Jurkat, Clone E6-1 (cell line): ENCODE measurements at places on chromosomes 5 and 9.

DNA sequence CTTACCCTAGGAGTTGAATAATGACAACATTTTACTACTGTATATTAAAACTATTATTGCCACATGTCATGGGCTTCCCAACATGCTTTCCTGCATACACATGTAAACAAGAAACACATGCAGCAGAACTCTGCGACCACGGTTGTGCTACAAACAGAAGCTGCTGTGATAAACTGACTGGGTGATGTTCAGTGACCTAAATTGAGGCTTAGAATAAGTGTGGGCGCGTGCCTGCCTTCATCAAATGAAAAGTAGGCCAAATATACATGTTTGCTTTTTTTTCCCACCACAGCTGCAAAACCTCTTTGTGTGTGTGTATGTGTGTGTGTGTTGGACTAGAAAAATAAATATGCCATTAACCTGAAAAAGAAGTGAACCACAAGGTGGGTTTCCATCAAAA lies 1202.1 kb downstream of the PTPRD start:
- DNase-seq: no peak

- no peak for DNase-seq
These were observed 405.9 kb upstream of the DAP start for GRCh38 chr5:11166923-11167322.

DNA sequence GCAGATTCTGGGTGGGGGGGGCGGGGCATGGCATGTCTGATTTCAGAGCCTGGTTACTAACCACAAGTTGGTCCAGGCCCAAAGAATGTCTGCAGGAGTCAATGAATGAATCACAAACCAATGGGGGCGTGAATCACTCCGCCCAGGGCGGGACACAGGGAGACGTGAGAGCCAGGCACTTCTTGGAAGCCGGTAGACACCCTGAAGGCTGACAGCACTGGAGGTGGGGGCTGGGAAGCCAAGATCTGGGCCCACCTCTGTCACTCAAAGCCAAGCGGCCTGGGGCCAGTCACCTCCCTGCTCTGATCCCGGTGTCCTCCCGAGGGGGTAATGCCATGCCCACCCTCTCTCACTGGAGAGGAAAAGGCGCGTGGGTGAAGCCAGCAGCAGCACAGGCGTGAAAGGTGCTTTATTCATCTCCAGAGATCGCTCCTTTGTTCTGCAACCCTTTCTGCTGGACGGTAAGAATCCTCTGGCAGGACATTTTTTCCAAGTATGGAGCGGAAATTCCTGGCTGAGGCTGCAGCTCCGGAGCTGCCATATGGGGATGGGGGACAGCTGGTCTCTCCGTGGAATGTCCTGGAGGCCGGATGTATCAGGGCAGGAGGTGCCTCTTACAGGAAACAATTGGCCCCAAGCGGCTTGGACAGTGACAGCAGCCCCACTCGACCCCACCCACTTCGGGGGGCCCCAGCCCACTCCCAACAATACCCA lies 85.0 kb downstream of the STK10 start:
- no peak for DNase-seq

DNA sequence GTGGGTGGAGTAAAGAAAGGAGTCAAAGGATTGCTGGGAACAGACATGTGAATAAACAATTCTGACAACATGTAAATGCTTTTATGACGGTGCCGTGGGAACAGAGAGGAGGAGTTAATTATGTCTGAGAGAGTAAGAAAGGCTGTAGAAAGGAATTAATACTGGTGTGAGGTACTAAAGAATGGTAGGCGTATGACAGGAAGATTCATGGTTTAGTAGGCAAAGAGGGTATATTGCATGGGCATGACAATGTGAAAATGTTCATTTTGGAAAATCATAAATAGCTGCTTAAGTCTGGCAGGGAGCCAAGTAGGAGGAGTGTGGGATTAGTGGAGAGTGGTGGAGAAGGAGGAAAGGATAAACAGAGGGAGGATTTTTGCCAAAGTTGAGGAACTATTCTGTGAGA lies 19.7 kb downstream of the NAA35 start:
- no peak for DNase-seq

DNA sequence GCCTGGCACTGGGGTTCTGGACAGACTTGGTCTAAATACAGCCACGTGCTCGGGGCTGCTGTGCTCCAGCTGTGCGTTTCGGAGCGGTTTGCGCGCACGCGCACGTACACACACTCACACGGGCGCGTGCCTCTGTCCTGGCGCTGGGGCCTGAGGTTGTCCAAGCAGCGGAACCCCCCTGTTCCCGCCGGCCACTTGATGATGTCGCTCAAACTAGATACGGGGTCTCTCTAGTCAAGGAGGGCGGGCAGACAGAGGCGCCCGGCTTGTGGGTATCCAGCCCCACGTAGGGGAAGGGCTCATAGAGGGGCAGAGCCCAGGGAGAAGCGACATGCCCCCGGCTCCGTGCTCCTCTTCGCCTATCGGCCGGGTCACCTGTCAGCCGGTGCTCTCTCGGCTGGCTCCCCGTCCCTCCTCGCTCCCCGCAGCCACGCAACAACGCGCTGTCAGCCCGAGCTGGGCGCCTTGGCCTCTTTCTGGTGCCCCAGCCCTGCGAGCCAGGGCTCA lies 8.9 kb downstream of the NR2F1-AS1 start:
- no peak for DNase-seq

- DNase-seq: no peak
These were observed 5.6 kb downstream of the TBC1D9B start for GRCh38 chr5:179901915-179902762.

DNA sequence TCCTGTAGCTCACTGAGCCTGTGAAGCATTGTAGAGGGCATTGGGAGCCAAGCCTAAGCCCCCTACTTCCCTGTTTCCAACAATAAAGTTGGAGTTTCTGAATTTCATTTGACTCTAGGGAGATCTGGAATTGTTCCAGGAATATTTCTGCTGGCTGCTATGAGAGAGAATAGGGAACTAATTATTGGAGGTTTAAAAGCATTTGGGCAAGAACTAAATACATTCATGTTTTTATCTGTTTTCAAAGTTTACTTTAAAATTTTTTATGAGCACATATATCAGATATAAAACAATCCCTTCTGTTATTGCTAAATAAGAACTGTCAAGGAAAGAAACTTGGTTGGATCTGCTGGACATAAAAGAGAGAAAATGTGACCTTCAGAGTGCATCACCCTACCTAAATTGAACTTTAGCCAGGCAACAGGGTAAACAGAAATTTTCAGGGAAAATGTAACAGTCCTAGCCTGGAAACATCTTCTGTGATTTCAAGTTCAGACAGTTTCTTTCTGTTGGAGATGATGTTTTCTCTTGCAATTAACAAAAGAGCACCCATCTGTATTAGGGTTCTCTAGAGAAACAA lies 19.3 kb upstream of the LECT2 start:
- no peak for DNase-seq

DNA sequence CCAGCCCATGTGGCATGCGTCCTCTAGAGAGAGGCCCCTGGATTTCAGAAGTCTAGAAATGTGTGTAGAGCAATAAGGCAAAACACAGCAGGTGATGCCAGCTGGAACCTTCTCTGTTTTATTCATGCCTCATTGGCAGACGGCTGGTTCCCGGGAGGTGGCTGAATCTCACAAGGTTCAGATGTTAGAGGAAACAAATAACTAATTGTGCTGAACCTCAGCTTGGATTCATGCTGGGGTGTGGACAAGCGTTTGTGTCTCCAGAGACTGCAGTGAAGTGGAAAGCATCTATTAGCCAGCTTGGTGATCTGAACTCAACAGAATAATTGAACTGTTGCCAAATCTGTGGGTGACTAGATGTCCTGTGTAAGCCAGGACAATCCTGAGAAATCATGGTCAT lies 131.1 kb upstream of the NR4A3 start:
- DNase-seq: no peak

DNA sequence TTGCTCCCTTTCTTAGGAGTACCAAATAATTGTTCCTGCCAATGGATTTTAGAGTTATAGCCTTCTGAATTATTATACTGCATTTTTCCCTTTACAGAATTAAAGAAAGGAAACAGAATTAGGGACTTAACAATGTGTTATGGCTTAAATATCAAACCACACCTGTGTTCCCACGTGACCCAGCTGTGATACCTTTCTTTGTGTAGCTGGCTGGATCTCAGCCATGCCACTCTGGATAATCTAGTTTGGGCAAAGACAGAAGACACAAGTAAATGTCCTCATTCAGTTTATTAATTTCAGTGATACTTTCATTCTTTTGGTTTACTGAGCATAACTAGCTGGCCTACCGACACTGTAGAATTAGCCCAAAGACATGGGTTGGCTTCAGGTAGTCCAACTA lies 417.2 kb upstream of the ADAMTS16 start:
- DNase-seq: no peak

DNA sequence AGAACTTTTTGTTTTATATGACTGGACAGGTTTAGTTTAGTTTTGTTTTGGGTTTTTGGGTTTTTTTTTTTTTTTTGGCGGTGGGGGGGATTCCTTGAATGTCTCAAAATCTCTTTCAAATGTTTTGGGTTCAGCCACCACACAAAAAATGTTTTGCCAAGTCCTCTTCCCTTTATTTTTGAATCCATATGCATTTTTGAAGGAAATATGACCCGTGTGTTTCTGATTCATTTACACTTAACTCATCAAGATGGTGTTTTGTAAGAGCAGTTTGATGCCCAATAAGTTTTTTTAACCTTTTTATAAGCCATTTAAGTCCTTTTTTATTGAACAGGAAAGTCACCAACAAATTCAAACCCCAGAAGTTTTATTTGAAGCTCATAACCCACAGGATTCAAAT lies 209.8 kb downstream of the CWC27 start:
- DNase-seq: no peak

GRCh38 chr9:13942695-13943094 lies 371.2 kb downstream of the NFIB start:
- no peak for DNase-seq

- no peak for DNase-seq
These were observed 10.4 kb downstream of the PKN3 start for GRCh38 chr9:128712451-128713410.

- DNase-seq: no peak
These were observed 46.9 kb downstream of the ADAMTS2 start for GRCh38 chr5:179298181-179298993.

- no peak for DNase-seq
These were observed 277.5 kb downstream of the MARCHF11 start for GRCh38 chr5:15902066-15902465.

GRCh38 chr9:95242613-95243012 lies 74.9 kb downstream of the FANCC start:
- no peak for DNase-seq
